ENCODE measurements at places on chromosomes 11 and 22. TPM values are rescaled to one million over a fixed set of nuclear protein-coding genes. Genes with fewer than 3 reads are reported as not detected.

DNA sequence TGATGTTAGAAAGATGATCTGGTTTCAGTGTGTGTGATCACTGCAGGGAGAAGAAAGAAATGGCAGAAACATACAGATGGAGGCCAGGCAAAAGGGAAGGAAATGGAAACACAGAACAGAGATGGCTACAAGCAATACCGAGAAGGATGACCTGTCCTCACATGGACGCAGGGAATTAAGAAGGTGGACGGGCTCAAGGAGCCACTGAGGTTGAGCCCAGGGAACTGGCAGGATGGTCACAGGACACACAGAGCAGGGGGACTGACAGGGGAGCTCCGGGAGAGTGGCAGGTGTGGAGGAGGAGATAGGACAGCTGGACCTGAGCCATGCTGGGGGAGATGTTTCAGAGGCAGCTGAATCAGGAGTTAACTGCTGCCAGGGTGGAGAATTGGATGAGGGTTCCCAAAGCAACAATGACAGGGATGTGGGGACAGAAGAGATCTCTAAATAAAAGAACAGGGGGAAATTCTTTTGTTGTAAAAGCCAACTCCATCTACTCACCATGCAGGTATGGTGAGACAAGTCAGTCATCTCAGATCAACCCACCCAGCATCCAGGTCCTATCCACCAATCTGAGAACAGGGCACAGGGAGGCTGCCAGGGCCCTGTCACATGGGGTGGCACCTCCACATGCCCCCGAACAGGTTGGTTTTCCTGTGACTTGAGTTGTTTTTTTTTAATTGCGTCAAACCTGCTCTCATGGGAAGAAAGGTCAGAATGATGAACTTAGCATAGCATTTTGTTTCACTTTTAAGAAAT lies 26.3 kb downstream of the KLHL22 start:
- DNase-seq, result no peak

DNA sequence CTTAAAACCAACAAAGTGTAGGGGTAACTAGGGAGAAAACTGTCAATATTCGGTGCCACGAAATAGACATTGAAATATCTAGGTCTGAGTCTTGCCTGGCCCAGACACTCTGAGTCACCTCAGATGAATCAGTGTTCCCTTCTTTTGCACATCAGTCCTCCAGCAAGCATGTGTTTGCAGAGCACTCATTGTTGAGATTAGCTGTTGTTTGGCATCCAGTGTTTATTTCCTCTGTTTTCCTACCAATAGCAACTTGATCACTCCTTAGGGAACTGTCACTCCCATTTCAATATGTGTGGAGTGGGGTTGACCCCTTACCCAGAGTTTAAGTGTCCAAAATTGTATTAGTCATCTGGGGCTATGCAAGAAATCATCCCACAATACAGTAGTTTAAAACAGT lies 4.7 kb upstream of the ASCC2 start:
- DNase-seq, result no peak

The CASP4 gene
- 68.1 TPM for total RNA-seq

GRCh38 chr22:29691636-29692326 lies 28.0 kb upstream of the CABP7 start:
- DNase-seq, result no peak

- no peak for DNase-seq
These were observed 157.7 kb upstream of the TMEM45B start for GRCh38 chr11:129657866-129658525.

The P2RY2 gene
- 12.3 TPM for total RNA-seq

GRCh38 chr11:12376259-12377081 lies 901 bp upstream of the PARVA start:
- no peak for DNase-seq

DNA sequence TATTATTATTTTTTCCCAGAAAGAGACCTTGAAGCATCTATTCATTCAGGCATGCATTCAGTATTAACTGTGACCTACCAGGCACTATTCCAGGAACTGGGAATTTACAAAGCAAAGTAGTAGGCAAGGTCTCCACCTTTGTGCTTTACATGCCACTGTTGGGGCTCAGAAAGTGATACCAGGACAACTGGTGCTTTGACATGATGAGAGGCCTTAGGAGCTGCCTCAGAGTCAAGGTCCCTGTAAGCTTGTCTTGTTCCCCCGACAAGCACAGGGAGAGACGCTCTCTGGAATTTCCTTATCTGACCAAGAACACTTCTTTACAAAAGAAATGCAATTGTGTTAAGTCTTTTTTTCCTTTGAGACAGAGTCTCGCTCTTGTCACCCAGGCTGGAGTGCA lies 2.3 kb upstream of the HMOX1 start:
- DNase-seq, result no peak

The SLC37A2 gene
- 12.7 TPM for total RNA-seq

The OR5L2 gene
- total RNA-seq, result not detected

The MS4A4E gene
- 7.1 TPM for total RNA-seq

- no peak for DNase-seq
These were observed 125.6 kb downstream of the GRIK4 start for GRCh38 chr11:120637131-120637530.

The APOBEC3B gene
- 2.2 TPM for total RNA-seq

DNA sequence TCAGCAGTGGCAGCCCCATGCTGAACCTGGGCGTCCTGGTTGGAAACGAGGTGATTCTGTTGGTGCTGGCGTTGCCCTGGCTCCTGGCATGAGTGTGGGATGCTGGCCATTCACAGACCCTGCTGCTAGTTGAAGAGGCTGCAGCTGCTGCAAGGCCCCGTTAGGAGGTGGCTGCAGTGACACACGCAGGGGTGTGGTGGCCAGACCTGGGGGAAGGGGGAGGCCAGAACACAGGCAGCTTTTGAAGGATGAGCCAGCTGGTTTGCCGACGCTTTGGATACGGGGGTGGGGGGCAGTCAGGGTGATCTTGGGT lies 77.2 kb downstream of the MORC2 start:
- peak; percentile 42 for DNase-seq

GRCh38 chr11:110763249-110764011 lies 51.2 kb upstream of the ARHGAP20 start:
- peak; percentile 65 for DNase-seq

The MS4A6E gene
- 0.53 TPM for total RNA-seq

DNA sequence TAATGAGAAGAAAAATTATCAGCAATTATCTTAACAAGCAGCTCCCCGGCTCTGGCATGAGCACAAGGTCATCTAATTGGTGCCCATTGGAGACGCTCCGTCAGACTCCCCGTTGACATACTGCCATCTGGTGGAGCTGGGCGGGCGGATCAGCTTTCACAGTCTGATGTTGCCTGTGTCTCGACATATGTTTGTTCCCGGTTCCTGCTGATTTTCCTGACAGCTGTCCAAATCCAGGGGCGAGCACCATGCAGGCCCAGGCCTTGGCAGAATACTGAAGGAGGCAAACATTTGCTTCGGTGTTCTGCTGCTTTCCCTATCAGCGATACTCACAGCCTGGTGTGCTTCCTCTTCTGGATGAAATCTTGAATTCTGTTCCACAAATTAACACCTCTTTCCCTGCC lies 43.8 kb upstream of the BARX2 start:
- peak; percentile 91 for DNase-seq

The PARVG gene
- 16.7 TPM for total RNA-seq

GRCh38 chr11:81459766-81460306 lies 1273.8 kb downstream of the FAM181B start:
- no peak for DNase-seq

DNA sequence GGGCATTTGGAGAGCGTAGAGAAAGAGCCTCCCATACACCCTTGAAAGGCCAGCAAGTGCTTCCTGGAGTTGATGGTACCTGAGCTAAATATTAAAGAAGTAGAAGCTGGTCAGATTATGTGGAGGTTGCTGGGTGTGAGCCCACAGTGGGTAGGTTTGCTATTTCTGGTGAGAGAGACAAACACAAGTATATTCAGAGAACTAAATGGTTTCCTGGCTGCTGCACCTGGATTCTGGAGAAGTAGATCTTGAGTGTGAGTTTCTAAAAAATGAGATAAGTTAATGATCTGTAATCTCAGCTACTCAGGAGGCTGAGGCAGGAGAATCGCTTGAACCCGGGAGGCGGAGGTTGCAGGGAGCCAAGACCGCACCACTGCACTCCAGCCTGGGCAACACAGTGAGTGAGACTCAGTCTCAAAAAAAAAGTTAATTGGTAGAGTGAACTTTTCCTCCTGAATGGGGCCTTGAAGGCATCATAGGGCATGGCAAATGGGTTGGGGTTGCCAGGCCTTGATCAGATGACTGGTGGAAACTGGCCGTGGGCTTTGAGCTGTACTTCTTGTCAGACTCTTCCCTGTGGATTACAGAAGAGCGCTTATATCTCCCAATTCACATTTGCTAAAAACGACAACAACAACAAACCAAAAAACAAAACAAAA lies 75.8 kb downstream of the ADAMTS15 start:
- DNase-seq, result no peak

DNA sequence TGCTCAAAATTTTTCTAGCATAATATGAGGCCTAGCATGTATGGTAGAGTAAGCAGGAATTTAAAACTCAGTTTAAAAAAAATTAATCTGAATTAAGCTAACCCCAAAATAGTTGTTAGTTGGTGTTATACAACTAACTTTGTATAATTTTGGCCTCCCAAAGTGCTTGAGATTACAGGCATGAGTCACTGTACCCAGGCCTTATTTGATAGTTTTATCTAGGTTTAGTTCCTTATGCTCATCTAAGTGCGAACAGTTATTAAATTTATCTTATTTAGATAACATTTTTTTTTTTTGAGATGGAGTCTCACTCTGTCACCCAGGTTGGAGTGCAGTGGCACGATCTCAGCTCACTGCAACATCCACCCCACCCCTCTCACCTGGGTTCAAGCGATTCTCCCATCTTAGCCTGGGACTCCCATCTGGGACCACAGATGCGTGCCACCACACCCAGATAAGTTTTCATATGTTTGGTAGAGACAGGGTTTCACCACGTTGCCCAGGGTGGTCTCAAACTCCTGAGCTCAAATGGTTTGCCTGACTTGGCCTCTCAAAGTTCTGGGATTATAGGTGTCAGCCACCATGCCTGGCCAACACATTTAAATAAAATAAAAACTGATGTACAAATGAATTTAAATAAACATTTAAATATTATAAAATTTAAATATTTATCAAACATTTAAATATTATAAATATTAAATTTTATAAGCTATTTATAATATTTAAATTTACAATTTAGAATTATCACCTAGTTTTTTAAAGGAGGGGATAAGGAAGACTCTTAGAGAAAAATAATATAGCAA lies 7.5 kb downstream of the IL18 start:
- DNase-seq, result no peak

The LINC01488 gene
- not detected for total RNA-seq

DNA sequence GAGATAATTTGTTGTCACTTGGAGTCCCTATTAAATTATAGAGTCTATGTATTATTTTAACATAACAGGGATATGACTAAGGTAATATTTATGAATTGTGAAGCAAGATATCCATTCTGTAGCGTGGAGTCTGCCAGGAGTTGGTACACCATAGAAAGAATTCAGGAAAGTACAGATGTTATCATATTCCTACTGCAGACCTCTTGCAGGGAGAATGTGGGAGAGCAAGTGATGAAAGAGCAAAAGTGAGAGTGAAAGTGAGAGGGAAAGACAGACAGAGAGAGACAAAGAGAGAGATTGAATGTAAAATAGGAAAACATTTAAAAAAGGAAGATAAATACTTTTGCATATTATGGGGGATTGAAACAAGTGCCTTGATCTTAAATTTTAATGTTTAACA lies 468.8 kb downstream of the CNTN5 start:
- no peak for DNase-seq

GRCh38 chr22:31246687-31247086 lies 34.6 kb downstream of the LIMK2 start:
- DNase-seq, result no peak

The CCDC88B gene
- 12.9 TPM for total RNA-seq

- peak; percentile 83 for DNase-seq
These were observed at the start of gene MMP11 for GRCh38 chr22:23772649-23773473. MMP11 (plus strand) TSS chr22:23772849; CDS start chr22:23772871, 22 bp downstream.

DNA sequence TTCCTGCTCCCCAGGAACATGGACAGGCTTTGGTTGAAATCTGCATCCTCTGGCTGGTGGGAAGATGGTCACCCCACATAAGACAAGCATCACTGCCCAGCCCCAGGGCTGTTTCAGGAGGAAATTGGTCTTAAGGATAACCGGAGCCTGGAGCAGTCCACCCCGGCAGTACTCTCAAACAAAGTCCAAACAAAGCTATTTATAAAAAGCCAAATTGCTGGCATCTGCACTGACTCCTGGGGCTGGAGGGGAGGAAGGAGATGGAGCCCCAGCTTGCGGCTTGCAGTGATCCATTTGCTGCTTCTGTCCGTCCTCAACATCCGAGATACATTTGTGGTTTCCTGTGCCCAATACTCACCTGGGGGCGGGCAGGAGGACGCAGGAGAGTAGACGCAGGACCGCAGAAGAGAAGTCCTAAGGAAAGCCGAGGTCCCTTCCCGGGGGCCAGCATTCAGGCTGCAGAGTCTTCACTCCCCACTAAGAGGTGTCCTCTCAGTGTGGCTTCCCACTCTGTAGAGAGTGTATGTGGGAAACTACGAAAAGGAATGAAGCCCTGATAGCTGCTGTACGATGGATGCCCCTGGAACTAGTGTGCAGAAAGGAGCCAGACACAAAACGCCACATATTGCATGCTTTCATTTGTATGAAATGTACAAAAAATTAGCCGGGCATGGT lies 107.3 kb upstream of the FGF3 start:
- DNase-seq, result no peak

- no peak for DNase-seq
These were observed 7.8 kb downstream of the KIRREL3 start for GRCh38 chr11:126992804-126993111.

The MS4A12 gene
- not detected for total RNA-seq

GRCh38 chr11:111047374-111047773 lies 198.2 kb upstream of the POU2AF2 start:
- no peak for DNase-seq

The TMEM45B gene
- total RNA-seq, result 0.53 TPM

- no peak for DNase-seq
These were observed 50.4 kb downstream of the TENM4 start for GRCh38 chr11:79390477-79390876.

DNA sequence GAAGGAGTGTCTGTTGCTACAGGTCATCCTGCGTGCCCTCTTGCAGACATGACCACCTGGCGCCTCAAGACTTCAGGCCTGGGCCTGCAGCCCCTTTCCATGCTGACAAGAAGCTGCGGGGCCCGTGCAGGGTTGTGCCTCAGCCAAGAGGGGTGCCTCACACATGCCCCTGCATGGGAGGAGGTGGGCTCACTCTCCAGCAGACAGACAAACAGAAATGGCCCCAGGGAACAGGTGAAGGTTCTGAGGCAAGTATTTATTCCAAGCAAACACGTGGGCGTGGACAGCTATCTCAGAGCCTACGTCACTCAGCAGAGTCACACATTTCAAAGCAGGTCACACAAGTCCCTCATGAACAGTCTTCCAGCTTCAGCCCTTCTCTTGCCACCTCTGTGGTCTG lies 5.9 kb upstream of the SYCE3 start:
- no peak for DNase-seq

The CCND1 gene
- 192 TPM for total RNA-seq

DNA sequence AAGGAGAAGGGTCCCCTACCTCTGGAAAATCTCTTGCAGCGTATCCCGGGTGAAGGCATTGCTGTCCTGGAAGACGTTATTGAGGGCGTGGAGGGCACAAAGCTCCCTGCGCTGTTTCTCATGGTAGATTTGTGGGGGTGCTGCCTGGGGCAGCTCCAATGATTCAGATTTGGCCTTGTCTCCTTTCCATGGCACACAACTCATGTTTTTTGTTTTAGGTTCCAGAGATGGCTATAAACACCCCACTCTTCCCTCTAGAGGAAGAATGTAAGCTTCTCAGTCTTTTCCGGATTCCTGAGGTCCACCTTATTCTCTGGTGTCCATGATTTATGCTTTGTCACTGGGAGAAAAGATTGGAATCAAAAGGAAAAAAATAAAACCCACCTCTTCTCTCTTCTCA lies 959 bp downstream of the JOSD1 start:
- no peak for DNase-seq

GRCh38 chr11:84930863-84931262 lies 696.3 kb downstream of the DLG2 start:
- DNase-seq, result no peak
